ENCODE measurements at places on chromosomes 2 and 18.

DNA sequence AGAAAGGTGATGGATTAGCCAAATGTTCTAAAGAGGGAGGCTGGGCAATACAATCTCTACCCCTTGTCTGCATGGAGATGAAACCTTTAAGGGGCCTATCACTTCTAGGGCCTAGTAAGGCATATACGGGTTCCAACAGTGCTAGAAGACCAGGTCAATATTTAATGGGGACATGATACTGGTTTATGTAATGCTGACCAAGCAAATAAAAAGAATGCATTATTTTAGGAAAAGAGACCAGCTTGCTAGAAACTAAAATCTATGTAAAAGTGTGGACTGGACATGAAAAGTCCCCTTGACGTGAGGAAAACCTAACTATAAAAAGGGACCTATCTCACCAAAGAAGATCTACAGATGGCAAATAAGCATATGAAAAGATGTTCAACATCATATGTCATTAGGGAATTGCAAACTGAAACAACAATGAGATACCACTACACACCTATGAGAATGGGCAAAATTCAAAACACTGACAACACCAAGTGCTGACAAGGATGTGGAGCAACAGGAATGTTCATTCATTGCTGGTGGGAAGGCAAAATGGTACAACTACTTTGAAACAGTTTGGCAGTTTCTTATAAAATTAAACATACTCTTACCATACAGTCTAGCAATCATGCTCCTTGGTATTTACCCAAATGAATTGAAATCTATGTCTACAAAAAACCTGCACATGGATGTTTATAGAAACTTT is 45.9 kb upstream of the TLK1 start:
- no peak overlapping the region for H3K27ac ChIP-seq
- H3K27me3 ChIP-seq, result no peaks in the 10 kb centered on the region
- H3K4me3 ChIP-seq, result no peak overlapping the region
- H3K36me3 ChIP-seq, result no peaks in the 10 kb centered on the region
- H3K4me1 ChIP-seq, result no peaks in the 10 kb centered on the region
- DNase-seq, result no peak

DNA sequence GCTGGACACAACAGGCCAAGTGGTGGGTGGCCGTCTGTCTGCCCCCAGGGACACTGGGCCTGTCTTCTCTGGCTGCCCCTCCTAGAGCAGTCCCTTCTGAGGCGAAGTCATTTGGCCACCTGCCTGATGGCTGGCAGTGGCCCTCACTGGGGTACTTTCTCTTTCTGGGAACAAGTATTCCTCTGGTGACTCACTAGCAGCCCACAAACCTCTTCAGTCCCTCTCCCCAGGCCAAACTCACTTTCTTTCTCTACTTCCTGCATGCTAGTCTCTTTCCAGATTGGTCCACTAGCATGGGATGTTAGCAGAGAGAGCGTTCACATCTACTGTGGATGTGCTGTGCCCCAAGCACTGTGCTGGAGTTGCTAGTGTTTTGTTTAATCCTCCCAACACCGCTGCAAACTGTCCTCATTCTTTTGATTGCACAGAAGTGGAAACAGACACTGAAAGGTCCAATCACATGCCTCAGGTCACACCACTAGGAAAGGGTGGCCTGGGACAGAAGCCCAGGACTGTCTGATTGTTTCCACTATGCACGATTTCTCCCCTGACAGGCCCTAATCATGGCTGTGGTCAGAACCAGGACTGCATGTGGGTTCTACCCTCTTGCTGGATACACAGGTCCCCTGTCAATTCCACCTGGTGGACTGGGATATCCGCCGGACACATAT is 5.2 kb downstream of the DYSF start:
- no peak overlapping the region for H3K27ac ChIP-seq
- peaks cover 8% of the 10 kb centered on the region for H3K27me3 ChIP-seq
- DNase-seq, result peak; percentile 72
- H3K4me1 ChIP-seq, result peaks cover 48% of the 10 kb centered on the region

- H3K27ac ChIP-seq, result no peak overlapping the region
- H3K27me3 ChIP-seq, result peaks cover 4% of the 10 kb centered on the region
- H3K4me3 ChIP-seq, result no peak overlapping the region
- DNase-seq, result no peak
Observed at GRCh38 chr2:121186261-121186660, 98.7 kb downstream of the TFCP2L1 start.

DNA sequence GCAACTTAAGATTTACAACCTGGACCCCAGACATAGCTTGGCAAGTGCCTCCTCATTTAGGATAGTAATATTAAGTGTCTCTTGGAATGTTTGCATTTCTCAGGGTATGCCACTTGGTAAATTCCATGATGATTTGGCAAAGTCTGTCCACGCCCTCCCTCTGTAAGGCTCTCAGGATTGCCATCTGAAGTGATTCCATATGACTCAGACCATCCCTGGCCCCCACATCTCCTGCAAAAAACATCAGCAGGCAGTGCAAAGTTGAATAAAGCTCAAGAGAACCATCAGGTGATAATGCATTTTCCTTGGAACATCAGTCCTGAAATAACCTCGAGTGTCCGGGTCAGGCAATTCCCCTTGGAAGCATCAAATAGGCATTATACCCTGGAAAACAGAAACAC is 27.1 kb upstream of the PIEZO2 start:
- no peaks in the 10 kb centered on the region for H3K36me3 ChIP-seq

- no peaks in the 10 kb centered on the region for H3K27me3 ChIP-seq
- no peak for DNase-seq
- peaks cover 18% of the 10 kb centered on the region for H3K4me1 ChIP-seq
Observed at GRCh38 chr2:102315921-102316320, 4.6 kb downstream of the IL1RL1 start.

DNA sequence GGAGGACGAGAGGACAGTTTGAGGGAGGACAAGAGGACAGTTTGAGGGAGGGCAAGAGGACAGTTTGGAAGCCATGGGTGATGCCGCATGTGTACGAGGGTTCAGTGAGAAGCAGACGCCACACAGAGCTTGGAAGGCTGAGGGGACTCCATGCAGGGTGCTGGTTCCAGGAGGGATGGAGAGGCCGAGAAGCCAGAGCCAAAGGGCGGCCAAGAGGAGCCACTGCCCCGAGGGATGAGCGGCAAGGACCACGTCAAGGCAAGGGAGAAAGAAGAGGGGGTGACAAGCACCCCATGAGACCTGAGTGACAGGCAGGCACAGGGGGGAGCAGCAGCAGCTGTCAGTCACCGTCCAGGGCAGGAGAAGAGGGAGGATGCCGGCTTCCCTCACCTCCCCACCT is 385.7 kb upstream of the MYT1L start:
- no peak for DNase-seq
- no peak overlapping the region for H3K27ac ChIP-seq
- no peak overlapping the region for H3K4me3 ChIP-seq
- H3K4me1 ChIP-seq, result no peaks in the 10 kb centered on the region

- H3K4me1 ChIP-seq, result no peaks in the 10 kb centered on the region
- no peaks in the 10 kb centered on the region for H3K36me3 ChIP-seq
- no peak for DNase-seq
- H3K4me3 ChIP-seq, result no peak overlapping the region
- H3K27me3 ChIP-seq, result peaks cover 17% of the 10 kb centered on the region
- no peak overlapping the region for H3K27ac ChIP-seq
Observed at GRCh38 chr2:26609205-26609631, 31.9 kb downstream of the CIB4 start.

DNA sequence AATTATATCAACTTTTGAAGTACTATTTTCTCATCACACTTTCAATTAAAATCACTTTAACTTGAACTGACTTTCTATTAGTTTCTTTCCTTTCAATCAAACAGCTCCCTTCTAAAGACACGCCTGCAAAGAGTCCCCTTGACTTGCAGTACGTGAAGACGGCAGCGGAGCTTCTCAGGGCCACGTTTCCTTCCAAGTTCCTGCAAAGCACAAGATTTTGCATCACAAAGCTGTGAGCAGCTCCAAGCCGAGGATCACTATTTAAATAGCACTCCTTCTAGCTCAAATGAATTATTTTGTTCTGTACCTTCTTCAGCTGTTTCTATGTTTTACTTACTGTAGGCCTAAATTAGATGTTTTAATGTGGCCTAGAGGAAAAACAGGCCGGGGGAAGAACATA is 30.8 kb downstream of the SH3YL1 start:
- H3K27me3 ChIP-seq, result no peaks in the 10 kb centered on the region
- H3K27ac ChIP-seq, result no peak overlapping the region
- H3K36me3 ChIP-seq, result no peaks in the 10 kb centered on the region
- H3K4me1 ChIP-seq, result no peaks in the 10 kb centered on the region

GRCh38 chr2:215439980-215440512 is 4.2 kb upstream of the FN1 start:
- peaks cover 1% of the 10 kb centered on the region for H3K36me3 ChIP-seq
- H3K27ac ChIP-seq, result peak overlapping the region; percentile 99
- H3K27me3 ChIP-seq, result no peaks in the 10 kb centered on the region
- H3K4me1 ChIP-seq, result peaks cover 25% of the 10 kb centered on the region
- DNase-seq, result peak; percentile 63
- H3K4me3 ChIP-seq, result no peak overlapping the region

GRCh38 chr2:45131587-45131986 is 122.3 kb upstream of the SIX2 start:
- H3K36me3 ChIP-seq, result no peaks in the 10 kb centered on the region
- no peak overlapping the region for H3K27ac ChIP-seq
- H3K4me1 ChIP-seq, result peaks cover 22% of the 10 kb centered on the region
- peaks cover 13% of the 10 kb centered on the region for H3K27me3 ChIP-seq
- peak; percentile 91 for DNase-seq

DNA sequence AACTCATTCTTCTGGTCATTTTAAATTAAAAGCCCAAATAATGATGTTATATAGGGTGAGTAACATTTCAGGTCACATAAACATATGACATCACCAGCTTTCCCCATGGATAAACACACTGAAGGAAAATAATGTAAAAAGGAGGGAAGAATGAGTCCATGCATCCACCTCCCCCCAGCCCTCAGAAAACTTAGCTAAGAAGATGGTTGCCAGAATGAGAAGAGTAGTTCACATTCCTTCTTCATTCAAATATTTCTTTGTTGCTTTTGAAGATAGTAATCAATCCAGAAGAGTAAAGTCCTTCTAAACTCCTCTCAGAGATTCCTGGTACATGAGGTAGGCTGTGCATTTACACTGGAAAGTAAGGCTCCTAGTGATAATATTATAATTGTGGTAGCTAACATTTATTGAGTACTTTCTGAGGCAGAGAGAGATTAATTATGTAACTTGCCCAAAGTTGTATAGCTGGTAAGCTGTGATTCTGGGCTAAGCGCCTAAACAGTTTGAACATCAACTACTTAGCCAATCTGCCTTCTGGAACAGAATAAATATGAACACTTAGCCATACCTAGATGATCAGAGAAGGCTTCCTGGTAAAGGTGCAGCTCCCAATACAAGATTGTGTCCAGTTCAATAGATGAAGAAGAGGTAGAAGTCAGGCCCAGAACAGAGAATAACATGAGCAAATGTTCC is 256.7 kb upstream of the FN1 start:
- H3K27ac ChIP-seq, result peak overlapping the region; percentile 94
- H3K27me3 ChIP-seq, result no peaks in the 10 kb centered on the region
- peaks cover 34% of the 10 kb centered on the region for H3K4me1 ChIP-seq
- no peaks in the 10 kb centered on the region for H3K36me3 ChIP-seq

- H3K27me3 ChIP-seq, result no peaks in the 10 kb centered on the region
- no peak overlapping the region for H3K4me3 ChIP-seq
- DNase-seq, result no peak
- peaks cover 11% of the 10 kb centered on the region for H3K4me1 ChIP-seq
- H3K27ac ChIP-seq, result no peak overlapping the region
Observed at GRCh38 chr2:105877945-105878344, 133.2 kb downstream of the NCK2 start.

DNA sequence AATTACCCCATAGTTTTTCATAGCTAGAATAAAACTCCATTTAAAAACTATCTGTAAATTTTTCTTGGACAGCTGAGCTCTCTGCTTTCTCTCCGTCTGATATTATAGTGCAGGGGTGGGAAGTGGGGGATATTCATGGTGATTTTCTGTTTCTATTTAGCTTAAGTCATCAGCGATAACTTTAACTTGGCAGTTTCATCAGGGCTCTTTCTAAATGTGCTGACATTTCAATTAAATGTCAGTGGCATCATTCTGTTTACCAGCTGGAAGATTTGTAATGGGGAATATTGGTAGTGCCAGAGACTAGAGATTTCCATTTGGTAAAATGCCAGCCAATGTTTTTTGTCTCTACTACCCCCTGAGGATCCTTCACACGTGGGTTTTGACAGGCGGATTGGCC is 53.5 kb upstream of the CAPN13 start:
- H3K36me3 ChIP-seq, result no peaks in the 10 kb centered on the region
- no peak for DNase-seq
- no peak overlapping the region for H3K27ac ChIP-seq
- no peaks in the 10 kb centered on the region for H3K4me1 ChIP-seq
- H3K27me3 ChIP-seq, result no peaks in the 10 kb centered on the region

GRCh38 chr2:210177769-210178168 is 6.6 kb upstream of the KANSL1L start:
- H3K27me3 ChIP-seq, result peaks cover 2% of the 10 kb centered on the region
- no peaks in the 10 kb centered on the region for H3K36me3 ChIP-seq
- no peak overlapping the region for H3K27ac ChIP-seq
- DNase-seq, result no peak
- H3K4me1 ChIP-seq, result no peaks in the 10 kb centered on the region

- H3K27ac ChIP-seq, result peak overlapping the region; percentile 61
- H3K36me3 ChIP-seq, result no peaks in the 10 kb centered on the region
- H3K4me1 ChIP-seq, result peaks cover 7% of the 10 kb centered on the region
- peak; percentile 61 for DNase-seq
Observed at GRCh38 chr2:230582851-230583283, 129.8 kb upstream of the CAB39 start.

DNA sequence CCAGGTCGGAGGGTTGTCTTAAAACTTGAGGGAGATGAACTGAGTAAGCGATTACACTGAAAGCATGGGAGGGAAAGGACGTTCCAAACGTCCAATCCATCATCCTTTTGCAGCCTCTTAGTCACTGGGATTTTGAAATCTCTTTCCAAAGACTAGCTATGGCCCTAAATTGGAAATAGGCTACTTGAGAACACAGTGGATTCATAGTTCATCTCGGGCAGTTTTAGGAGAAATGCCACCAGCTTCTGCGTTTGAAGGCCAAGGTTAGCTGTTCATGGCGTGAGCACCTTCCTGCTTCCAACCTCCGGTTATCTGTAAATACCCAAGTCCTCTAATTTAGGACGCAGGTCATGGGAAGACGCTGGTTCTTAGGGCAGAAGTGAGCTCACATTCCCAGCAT is 821 bp upstream of the EML6 start:
- no peaks in the 10 kb centered on the region for H3K36me3 ChIP-seq
- peak; percentile 62 for DNase-seq
- H3K27ac ChIP-seq, result peak overlapping the region; percentile 82
- peaks cover 28% of the 10 kb centered on the region for H3K27me3 ChIP-seq
- peak overlapping the region; percentile 87 for H3K4me3 ChIP-seq

GRCh38 chr2:64737547-64737946 is 83.8 kb upstream of the SERTAD2 start:
- no peak overlapping the region for H3K4me3 ChIP-seq
- H3K4me1 ChIP-seq, result no peaks in the 10 kb centered on the region
- no peak overlapping the region for H3K27ac ChIP-seq

Measured in astrocyte (in vitro differentiated cells and primary cell).